ENCODE measurements at places on chromosomes 11 and 22. TPM values are rescaled to one million over a fixed set of nuclear protein-coding genes. Genes with fewer than 3 reads are reported as not detected.

Gene APOBEC3F
- 1.4 TPM for total RNA-seq

Gene ADM
- total RNA-seq, result 1,020 TPM

Gene TMPRSS5
- total RNA-seq, result not detected

Gene TNRC6B
- total RNA-seq, result 6.5 TPM

Gene OR5B17
- total RNA-seq, result not detected

Gene KDM4E
- not detected for total RNA-seq

Gene OR1S1
- total RNA-seq, result not detected

Gene MMP11
- 6.8 TPM for total RNA-seq

Gene RIMBP3C
- 0.18 TPM for total RNA-seq

Gene OR52A1
- total RNA-seq, result not detected

Gene DLG2
- total RNA-seq, result not detected

Gene IL10RA
- not detected for total RNA-seq

Gene TRIM48
- not detected for total RNA-seq

Gene ACP2
- total RNA-seq, result 37.1 TPM

Gene THOC5
- total RNA-seq, result 31.8 TPM

Gene PLAAT5
- total RNA-seq, result 0.16 TPM

Gene ELMOD1
- not detected for total RNA-seq

Gene PMM1
- total RNA-seq, result 44.6 TPM

Gene PLAAT4
- total RNA-seq, result 11.5 TPM

Gene IGF2
- total RNA-seq, result 28.7 TPM

Gene ANO1
- not detected for total RNA-seq

Gene DSCAML1
- not detected for total RNA-seq

Gene CHRM1
- not detected for total RNA-seq

Gene TMEM86A
- total RNA-seq, result 0.54 TPM

Gene KCTD14
- 2.5 TPM for total RNA-seq

Gene LMNTD2
- total RNA-seq, result 0.81 TPM

Gene LRRC4C
- not detected for total RNA-seq

Gene MYBPC3
- total RNA-seq, result not detected

Gene NRGN
- total RNA-seq, result 0.36 TPM

Gene MED17
- 24.4 TPM for total RNA-seq

Gene SMTNL1
- total RNA-seq, result not detected

Gene EXT2
- 175 TPM for total RNA-seq

Gene ELF5
- not detected for total RNA-seq

Gene CNTN5
- not detected for total RNA-seq

Gene ADAMTS8
- not detected for total RNA-seq

Gene ALX4
- not detected for total RNA-seq

Gene CEND1
- 2.2 TPM for total RNA-seq

Gene C1QTNF5
- 24.2 TPM for total RNA-seq

Gene SPON1
- total RNA-seq, result 52.2 TPM

Gene SLC43A3
- 35.0 TPM for total RNA-seq

Gene CLTCL1
- 20.2 TPM for total RNA-seq

Gene CRYBB2
- not detected for total RNA-seq

Gene SHANK2
- 0.49 TPM for total RNA-seq

Gene CSTF3
- total RNA-seq, result 15.4 TPM

Gene PTPRCAP
- total RNA-seq, result not detected

Gene OR52H1
- not detected for total RNA-seq

Gene IFITM1
- total RNA-seq, result 427 TPM

Gene SCGB1D2
- not detected for total RNA-seq

Gene MS4A6A
- total RNA-seq, result not detected

Gene SELENOM
- total RNA-seq, result 390 TPM

Gene IGHMBP2
- total RNA-seq, result 6.5 TPM

Gene FAM111A
- 9.2 TPM for total RNA-seq

Gene SYCE3
- not detected for total RNA-seq

Gene MGAT3
- total RNA-seq, result 1.8 TPM

Gene NUP98
- 75.0 TPM for total RNA-seq

Gene YAP1
- 87.2 TPM for total RNA-seq

Gene MS4A15
- not detected for total RNA-seq

Gene OR1S2
- not detected for total RNA-seq

Gene OR5B21
- total RNA-seq, result not detected

Measured in cardiac atrium fibroblast (primary cell).